ENCODE measurements at places on chromosomes 1 and 21. TPM values are rescaled to one million over a fixed set of nuclear protein-coding genes. Genes with fewer than 3 reads are reported as not detected.

- DNase-seq: peak; percentile 32
- H3K4me3 ChIP-seq: no peak overlapping the region
- peaks cover 7% of the 10 kb centered on the region for H3K4me1 ChIP-seq
- no peak overlapping the region for H3K27ac ChIP-seq
- no peaks in the 10 kb centered on the region for H3K36me3 ChIP-seq
- no peaks in the 10 kb centered on the region for H3K27me3 ChIP-seq
These were observed 680.1 kb downstream of the MATN1 start for GRCh38 chr1:30043256-30043655.

DNA sequence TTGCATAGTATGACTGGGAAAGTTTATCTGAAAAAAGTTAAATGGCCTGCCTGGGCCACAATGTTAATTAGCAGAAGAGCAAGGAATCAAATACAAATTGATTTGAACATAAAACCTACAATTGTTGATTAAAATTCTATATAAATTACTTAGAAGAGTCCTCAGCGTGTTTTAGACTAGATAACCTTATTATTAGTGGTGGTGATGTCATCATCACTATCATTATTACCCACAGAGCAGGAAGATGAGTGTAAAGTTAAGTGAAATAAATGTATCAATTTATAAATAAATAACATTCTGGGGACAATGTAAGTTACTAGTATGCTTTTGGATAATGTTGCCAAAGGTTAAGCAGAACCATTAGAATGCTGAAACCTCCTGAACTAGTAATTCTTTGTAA lies 46.1 kb downstream of the RBM11 start:
- H3K36me3 ChIP-seq: no peaks in the 10 kb centered on the region
- peaks cover 3% of the 10 kb centered on the region for H3K27me3 ChIP-seq
- no peak for DNase-seq
- H3K4me1 ChIP-seq: no peaks in the 10 kb centered on the region

GRCh38 chr1:115062542-115063004 lies 26.7 kb downstream of the TSPAN2 start:
- H3K27me3 ChIP-seq: no peaks in the 10 kb centered on the region
- peaks cover 6% of the 10 kb centered on the region for H3K4me1 ChIP-seq
- H3K4me3 ChIP-seq: no peak overlapping the region

DNA sequence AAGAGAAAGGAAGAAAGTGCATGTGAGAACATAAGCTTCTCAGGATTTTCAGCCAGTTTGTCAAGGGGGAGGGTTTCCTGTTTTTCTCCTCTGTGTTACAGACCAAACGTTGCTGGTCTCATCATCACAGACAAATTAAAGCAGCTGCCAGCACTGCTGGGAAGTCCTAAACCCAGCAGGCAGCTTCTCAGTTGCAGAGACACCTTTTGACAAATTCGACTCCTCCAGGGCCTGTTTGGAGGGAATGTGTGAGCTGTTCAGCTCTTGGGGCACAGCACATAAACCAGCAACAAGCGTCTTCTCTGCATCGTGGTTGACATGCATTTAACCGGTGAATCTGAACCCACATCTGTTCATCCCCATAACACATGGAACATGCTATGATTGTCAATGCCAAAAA lies 454.6 kb upstream of the RUNX1 start:
- H3K4me3 ChIP-seq: no peak overlapping the region
- H3K4me1 ChIP-seq: peaks cover 12% of the 10 kb centered on the region
- no peaks in the 10 kb centered on the region for H3K36me3 ChIP-seq

GRCh38 chr1:100037927-100038659 lies 68.3 kb downstream of the SLC35A3 start:
- H3K4me3 ChIP-seq: peak overlapping the region; percentile 99
- peak overlapping the region; percentile 99 for H3K27ac ChIP-seq
- peak; percentile 89 for DNase-seq
- H3K27me3 ChIP-seq: no peaks in the 10 kb centered on the region

DNA sequence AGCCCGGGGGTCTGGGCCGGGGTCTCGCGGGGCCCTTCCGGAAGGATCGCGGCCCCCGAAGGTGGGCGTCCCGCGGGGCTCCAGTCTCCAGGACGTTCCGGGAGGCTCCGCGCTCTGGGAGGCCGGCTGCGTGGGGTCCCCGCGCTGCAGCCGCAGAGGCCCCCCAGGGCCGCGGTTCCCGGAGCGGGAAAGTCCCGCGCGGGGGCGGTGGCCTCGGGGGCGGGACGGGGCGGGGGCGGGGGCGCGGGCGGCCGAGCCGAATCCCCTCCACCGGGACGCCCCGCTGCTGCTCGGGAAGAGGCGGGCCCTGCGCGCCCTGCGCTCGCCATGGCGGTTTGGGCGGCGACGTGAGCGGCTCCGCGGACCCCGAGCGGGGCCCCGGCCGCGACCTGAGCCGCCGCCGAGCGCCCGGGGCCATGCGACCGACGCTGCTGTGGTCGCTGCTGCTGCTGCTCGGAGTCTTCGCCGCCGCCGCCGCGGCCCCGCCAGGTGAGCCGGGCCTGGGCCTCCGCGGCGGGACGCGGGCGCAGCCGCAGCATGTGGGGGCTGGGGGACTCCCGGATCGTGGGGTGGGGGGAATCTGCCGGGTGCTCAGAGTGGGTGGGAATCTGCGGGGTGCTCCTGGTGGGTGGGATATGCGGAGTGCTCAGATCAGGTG lies at the start of gene IFNGR2:
TSS of gene IFNGR2 (plus strand) at position 286 of the 658 bp plus-strand sequence. CDS start at position 417, 131 bp downstream.
- peaks cover 20% of the 10 kb centered on the region for H3K4me1 ChIP-seq
- peak within 1 kb of the TSS; percentile 89 for H3K27ac ChIP-seq
- DNase-seq: no peak
- H3K27me3 ChIP-seq: no peaks in the 10 kb centered on the region
- peak within 1 kb of the TSS; percentile 99 for H3K4me3 ChIP-seq

DNA sequence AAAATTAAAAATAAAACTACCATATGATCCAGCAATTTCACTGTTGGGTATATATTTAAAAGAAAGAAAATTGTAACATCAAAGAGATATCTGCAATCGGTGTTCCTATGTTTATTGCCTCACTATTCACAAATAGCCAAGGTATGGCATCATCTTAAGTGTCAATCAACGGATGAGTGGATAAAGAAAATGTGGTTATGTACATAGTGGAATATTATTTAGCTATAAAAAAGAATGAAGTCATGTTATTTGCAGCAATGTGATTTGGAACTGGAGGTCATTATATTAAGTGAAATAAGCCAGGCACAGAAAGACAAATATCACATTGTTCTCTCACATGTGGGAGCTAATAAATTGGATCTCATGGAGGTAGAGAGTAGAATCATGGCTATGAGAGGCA lies 76.3 kb downstream of the RD3 start:
- DNase-seq: no peak
- peaks cover 19% of the 10 kb centered on the region for H3K4me1 ChIP-seq
- H3K27ac ChIP-seq: peak overlapping the region; percentile 61
- peaks cover 14% of the 10 kb centered on the region for H3K27me3 ChIP-seq
- H3K36me3 ChIP-seq: peaks cover 7% of the 10 kb centered on the region
- peak overlapping the region; percentile 85 for H3K4me3 ChIP-seq

- no peak for DNase-seq
- H3K4me1 ChIP-seq: peaks cover 10% of the 10 kb centered on the region
- H3K36me3 ChIP-seq: no peaks in the 10 kb centered on the region
- no peak overlapping the region for H3K4me3 ChIP-seq
- peaks cover 49% of the 10 kb centered on the region for H3K27me3 ChIP-seq
These were observed 9.0 kb upstream of the IFFO2 start for GRCh38 chr1:18965206-18966173.

- no peak overlapping the region for H3K27ac ChIP-seq
- H3K27me3 ChIP-seq: no peaks in the 10 kb centered on the region
- no peaks in the 10 kb centered on the region for H3K36me3 ChIP-seq
- no peak for DNase-seq
- H3K4me3 ChIP-seq: no peak overlapping the region
These were observed 9.5 kb downstream of the NOL9 start for GRCh38 chr1:6544831-6545230.

GRCh38 chr1:31799895-31800673 lies 15.7 kb downstream of the SPOCD1 start:
- no peak overlapping the region for H3K27ac ChIP-seq
- H3K27me3 ChIP-seq: peaks cover 18% of the 10 kb centered on the region
- peak; percentile 64 for DNase-seq
- no peaks in the 10 kb centered on the region for H3K36me3 ChIP-seq

- no peaks in the 10 kb centered on the region for H3K36me3 ChIP-seq
- no peak overlapping the region for H3K27ac ChIP-seq
- no peaks in the 10 kb centered on the region for H3K27me3 ChIP-seq
- DNase-seq: no peak
- H3K4me1 ChIP-seq: peaks cover 48% of the 10 kb centered on the region
- no peak overlapping the region for H3K4me3 ChIP-seq
These were observed 121.2 kb downstream of the EPHB2 start for GRCh38 chr1:22831729-22832413.

DNA sequence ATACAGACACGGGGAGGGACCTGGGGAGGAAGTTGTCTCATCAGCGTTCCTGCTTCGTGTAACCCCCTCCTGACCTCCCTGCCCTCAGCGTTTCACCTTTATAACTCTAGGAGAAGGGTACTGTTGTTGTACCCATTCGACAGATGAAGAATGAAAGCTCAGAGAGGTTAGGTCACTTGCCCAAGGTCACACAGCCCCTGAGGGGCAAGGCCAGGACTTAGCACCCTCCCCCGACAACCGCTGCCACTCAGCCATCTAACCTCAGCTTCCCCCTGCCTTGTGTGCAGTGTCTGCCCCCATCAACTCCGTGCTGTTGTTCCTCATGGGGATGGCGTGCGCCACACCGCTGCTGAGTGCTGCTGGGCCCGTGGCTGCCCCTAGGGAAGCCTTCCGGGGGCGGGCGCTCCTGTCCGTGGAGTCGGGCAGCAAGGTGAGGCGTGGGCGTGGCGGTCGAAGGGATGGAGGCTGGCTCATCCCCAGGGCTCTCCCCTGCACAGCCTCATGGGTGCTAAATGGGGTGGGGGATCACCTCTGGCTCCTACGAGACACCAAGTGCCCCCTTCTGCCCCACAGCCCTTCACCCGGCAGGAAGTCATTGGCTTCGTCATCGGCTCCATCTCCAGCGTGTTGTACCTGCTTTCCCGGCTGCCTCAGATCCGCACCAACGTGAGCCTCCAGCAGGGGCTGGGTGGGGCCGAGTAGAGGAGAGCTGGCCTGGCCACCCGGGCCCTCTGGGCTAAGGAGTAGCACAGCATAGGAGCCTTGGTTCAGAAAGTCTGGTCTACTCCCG lies 14.0 kb downstream of the SLC66A1 start:
- H3K27me3 ChIP-seq: no peaks in the 10 kb centered on the region
- H3K4me3 ChIP-seq: no peak overlapping the region
- no peak for DNase-seq
- no peak overlapping the region for H3K27ac ChIP-seq
- H3K4me1 ChIP-seq: no peaks in the 10 kb centered on the region
- peaks cover 4% of the 10 kb centered on the region for H3K36me3 ChIP-seq

DNA sequence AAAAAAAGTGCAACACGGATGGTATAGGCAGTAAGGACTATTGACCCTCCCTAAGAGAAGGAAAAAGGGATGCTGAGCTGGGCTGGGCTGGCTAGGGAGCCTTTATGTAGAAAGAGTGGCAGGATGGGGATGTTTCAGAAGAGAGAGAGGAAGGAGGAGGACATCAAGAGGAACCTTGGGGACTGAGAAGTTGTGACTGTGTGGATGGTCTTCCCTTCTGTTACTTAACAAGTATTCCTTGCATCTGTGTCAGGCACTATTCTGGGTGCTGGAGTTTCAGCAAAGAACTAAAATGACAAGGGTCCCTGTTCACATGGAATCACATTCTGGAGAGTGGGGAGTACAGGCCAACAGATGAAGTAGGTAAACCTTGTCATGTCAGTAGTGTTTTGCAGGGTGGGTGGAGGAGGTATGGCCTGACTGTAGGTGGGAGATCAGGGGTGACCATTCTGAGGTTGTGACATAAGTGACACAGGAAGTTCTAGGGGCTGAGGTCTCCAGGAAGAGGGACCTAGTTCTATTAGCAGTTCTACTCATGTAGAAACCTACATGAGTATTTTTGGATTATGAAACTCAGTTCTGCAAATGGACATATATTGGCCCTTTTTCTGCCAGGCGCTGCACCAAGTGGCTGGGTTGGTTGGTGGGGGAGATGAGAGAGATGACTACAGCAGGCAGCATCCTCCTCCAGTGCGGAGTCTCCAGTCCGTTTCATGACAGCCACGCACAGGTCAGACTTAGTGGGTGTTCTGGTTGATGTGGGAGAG lies 53.8 kb downstream of the PRDM2 start:
- no peak for DNase-seq
- no peaks in the 10 kb centered on the region for H3K27me3 ChIP-seq
- peak overlapping the region; percentile 48 for H3K4me3 ChIP-seq
- peaks cover 41% of the 10 kb centered on the region for H3K4me1 ChIP-seq

GRCh38 chr1:207972337-207972736 lies 61.4 kb upstream of the CD34 start:
- peaks cover 38% of the 10 kb centered on the region for H3K27me3 ChIP-seq
- peaks cover 17% of the 10 kb centered on the region for H3K4me1 ChIP-seq
- no peaks in the 10 kb centered on the region for H3K36me3 ChIP-seq
- no peak overlapping the region for H3K4me3 ChIP-seq
- no peak overlapping the region for H3K27ac ChIP-seq

- no peaks in the 10 kb centered on the region for H3K36me3 ChIP-seq
- no peaks in the 10 kb centered on the region for H3K27me3 ChIP-seq
- peaks cover 45% of the 10 kb centered on the region for H3K4me1 ChIP-seq
- H3K4me3 ChIP-seq: peak overlapping the region; percentile 78
- H3K27ac ChIP-seq: peak overlapping the region; percentile 90
- DNase-seq: no peak
These were observed 2.1 kb upstream of the EDN2 start for GRCh38 chr1:41486371-41487125.

- no peaks in the 10 kb centered on the region for H3K36me3 ChIP-seq
- DNase-seq: no peak
- peak overlapping the region; percentile 90 for H3K4me3 ChIP-seq
These were observed 480 bp downstream of the DPYD start for GRCh38 chr1:97920276-97920831.

HHAT gene
- 9.0 TPM for total RNA-seq

UMODL1 gene
- 1.0 TPM for total RNA-seq

VSIG8 gene
- total RNA-seq: not detected

ALPL gene
- total RNA-seq: 43.1 TPM

TNFRSF14 gene
- 8.5 TPM for total RNA-seq

PDC gene
- total RNA-seq: not detected

ZC3H12A gene
- total RNA-seq: 18.3 TPM

TRABD2B gene
- 2.2 TPM for total RNA-seq

LCE1F gene
- not detected for total RNA-seq

DCST2 gene
- total RNA-seq: 1.6 TPM
